Stimulated activated CD4-positive, alpha-beta T cell treated with anti-CD3 and anti-CD28 coated beads, Interleukin-15, amount 100 ng/mL, for 1 hour (primary cell): ENCODE measurements at places on chromosomes 11 and 22.

- no peak for DNase-seq
Observed at GRCh38 chr22:42788021-42788420, 67.4 kb upstream of the A4GALT start.

DNA sequence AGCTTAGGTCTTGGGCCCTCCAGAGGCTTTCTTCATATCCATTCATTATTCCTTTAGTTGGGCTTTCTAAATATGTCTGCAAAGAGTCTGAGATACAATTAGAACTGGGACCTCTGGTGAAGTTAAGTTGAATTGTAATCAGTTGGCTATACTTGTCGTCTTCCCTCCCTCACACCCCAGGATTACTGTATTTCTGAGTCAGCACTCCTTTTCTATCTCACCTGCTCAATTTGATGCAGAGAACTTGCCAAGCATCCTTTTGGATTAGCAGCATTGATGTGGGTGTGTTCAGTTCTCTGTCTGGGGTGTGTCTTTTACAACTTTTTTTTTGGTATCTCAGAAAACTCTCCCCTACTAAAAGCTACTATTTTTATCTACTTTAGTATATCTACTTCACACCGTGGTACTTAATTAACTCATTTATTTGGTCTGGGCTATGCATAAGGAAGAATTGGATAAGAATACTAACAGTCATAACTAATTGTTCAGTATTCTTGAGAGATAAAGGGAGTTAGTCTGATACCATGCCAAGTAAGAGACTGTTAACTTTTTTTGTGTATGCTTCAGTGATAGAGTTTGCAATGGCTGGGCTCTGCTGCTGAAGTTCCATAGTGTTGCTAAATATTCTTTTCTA lies 15.1 kb downstream of the CTNND1 start:
- no peak for DNase-seq

DNA sequence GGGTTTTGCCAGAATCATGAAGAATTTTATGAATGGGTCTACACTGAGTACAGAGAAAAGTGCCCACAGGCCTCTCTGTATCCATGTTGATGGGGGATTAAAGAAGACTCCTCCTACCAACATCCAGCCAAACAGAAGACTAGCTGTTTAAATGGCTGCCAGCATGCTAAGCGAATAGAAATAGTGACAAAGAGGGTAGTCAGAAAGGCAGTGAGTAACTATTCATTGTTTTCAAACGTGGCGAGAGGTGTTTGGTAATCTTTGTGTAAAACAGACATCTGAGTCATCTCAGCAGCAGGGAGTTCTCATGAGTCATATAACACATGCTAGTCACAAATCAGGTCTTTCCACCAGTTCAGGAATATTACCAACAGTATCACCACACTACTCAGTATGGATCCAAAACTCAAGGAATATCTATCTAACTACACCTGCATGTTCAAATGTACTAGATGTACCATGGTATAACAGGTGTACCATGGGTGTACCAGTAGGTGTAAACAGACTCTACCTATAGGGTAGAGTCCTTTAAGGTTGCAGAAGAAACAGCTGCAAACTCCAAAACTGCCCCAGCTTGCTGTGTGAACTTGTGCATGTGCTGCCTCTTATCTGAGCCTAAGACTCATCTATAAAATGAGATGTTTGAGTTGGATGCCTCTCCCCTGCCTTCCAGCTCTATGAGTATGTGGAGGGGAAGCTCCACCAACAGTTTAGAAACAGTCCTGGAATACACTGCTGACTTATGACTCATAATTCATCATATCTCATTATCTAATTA lies 82.0 kb downstream of the SLC1A2 start:
- no peak for DNase-seq

- DNase-seq: no peak
Observed at GRCh38 chr11:27497284-27497866, 9.2 kb downstream of the LIN7C start.

DNA sequence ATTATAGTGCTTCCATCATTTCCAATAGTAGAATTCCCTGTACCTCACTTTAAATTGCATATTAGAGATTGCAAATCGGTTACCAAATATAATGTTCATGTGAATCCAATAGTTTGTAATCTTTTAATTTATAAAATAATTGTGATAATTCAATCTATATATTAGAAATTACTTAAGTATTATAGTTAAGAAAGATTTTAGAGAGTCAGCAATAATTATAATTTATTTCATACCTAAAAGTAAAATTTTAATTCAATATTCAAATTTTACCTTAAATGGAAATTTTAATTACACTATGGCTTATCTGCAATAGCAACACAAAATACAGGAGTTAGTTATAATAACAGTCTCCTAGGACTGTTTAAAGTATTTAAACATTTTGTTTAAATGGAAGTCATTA lies 13.5 kb downstream of the CCDC179 start:
- no peak for DNase-seq

- no peak for DNase-seq
Observed at GRCh38 chr22:43901976-43902643, 10.3 kb upstream of the PNPLA5 start.

- DNase-seq: no peak
Observed at GRCh38 chr11:101880222-101880621, 34.6 kb upstream of the CEP126 start.

DNA sequence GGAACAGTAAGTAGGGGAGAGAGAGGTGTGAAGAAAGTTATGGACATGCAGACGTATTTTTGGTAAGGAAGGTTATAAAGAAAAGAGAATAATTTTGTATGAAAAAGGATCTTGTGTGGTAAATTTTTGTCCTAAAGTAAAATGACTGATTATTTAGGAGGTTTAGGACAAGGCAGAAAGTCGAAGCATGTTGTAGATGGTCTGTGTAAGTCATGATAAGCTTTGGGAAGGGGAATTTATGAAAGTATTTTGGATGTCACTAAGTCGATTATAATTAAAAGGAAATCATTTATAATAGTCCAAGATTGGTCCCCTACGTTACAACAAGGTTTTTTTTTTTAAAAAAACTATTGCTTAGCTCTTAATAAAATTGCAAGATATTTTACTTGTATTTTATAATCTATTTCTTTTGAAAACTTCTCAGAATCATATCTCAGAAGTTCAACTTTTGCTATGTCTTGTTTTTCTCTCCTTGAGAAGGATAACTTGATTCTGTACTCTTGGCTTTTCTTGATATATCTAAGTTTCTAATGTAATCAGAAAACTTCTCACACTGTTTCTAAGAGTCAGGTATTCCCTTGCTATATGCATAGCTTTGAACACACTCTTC lies 10.9 kb upstream of the CABP2 start:
- no peak for DNase-seq

- no peak for DNase-seq
Observed at GRCh38 chr11:111937461-111937769, 272 bp downstream of the DIXDC1 start.

GRCh38 chr11:67441098-67441563 lies 2.1 kb downstream of the CORO1B start:
- DNase-seq: no peak

DNA sequence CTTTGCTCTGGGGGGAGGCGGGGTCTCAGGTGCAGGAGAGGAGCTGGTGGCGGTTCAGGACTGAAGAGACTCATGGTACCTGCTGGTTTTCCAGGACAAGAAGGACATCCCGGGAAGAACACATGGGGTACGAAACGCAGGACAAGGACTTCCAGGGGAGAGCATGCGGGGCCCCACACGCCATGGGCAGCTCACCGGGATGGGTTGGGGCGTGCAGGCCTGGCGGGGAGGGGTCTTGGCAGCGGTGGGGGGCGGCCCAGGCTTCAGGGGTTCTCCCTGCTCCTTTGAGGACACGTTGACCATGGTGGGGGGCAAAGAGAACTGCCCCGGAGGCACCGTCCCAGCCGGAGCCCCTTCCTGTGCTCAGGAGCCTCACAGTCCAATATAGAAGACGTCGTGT lies 673.2 kb downstream of the BRD1 start:
- no peak for DNase-seq

GRCh38 chr22:19757140-19757984 lies 3.2 kb upstream of the TBX1 start:
- DNase-seq: no peak

GRCh38 chr11:9601876-9602199 lies 28.4 kb downstream of the WEE1 start:
- no peak for DNase-seq

DNA sequence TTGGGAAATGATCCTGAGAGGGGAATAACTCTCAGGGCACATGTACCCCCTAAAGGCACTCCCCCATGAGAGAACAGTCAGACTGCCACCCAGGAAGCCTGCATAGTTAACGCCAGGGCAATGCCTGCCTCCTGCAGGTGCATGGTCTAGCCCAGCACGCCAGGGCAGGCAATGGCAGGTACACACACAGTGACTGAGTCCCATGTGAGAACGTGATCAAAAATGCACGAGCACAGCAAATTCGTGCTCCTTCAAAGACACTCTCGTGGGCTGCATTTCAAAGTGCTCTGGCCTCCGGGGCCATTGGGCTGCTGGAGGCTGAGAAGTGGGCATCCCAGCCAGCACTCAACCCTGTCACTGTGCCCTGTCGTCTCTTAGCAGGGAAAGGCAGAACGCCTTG lies 79.7 kb downstream of the SHANK2 start:
- DNase-seq: no peak

DNA sequence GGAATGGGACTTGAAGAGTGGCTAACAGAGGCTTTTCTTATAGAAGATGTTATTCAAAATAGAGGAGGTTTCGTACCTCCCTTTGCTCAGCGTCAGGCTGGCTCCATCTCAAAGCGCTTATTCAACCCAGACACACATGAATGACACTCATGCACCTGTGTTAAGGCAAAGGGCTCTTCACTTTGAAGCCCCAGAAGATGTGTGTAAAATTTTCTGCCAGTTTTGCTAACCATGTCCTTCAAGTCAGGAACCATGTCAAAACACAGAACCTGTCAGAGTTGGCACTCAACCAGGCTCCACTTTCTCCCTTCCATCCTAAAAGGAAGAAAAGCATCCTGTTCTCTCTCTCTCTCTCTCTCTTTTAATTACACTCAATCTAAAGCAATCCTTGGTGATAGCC lies 352.8 kb upstream of the NARS2 start:
- no peak for DNase-seq

DNA sequence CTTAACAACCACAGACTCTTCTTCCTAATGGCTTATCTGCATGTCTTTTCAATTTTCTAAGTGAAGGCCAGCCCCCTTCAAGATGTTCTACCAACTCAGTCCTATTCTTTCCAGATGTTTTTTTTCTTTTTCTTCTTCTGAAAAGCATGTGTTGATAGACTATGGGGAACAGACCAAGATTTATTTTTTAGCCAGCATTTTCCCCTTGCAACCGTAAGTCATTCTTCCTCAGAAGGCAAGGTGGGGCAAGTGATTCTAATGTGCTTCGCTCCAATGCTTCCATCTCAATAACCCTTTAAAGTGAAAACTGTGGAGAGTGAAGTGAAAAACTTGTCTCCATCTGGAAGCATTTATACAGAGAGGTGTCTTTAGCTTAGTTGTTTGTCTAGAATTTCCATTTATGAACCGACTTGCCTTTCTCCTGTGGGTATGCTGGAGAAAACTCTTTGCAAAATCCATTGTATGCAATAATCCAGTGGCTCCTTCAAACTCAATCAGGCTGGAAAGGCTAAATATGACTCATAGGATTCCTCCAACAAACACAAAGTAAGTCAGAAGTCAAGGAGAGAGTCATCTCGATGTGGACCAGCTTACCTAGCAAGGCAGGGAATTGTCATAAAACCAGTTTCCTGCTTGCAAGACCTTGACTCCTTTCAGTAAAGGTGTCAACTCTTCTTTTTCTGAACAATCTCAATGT lies 83.7 kb downstream of the MAML2 start:
- DNase-seq: no peak

- no peak for DNase-seq
Observed at GRCh38 chr11:113351480-113351879, 36.1 kb upstream of the ANKK1 start.

GRCh38 chr22:46541536-46541935 lies 4.1 kb upstream of the CELSR1 start:
- DNase-seq: no peak

- DNase-seq: no peak
Observed at GRCh38 chr11:79244241-79244772, 196.5 kb downstream of the TENM4 start.

DNA sequence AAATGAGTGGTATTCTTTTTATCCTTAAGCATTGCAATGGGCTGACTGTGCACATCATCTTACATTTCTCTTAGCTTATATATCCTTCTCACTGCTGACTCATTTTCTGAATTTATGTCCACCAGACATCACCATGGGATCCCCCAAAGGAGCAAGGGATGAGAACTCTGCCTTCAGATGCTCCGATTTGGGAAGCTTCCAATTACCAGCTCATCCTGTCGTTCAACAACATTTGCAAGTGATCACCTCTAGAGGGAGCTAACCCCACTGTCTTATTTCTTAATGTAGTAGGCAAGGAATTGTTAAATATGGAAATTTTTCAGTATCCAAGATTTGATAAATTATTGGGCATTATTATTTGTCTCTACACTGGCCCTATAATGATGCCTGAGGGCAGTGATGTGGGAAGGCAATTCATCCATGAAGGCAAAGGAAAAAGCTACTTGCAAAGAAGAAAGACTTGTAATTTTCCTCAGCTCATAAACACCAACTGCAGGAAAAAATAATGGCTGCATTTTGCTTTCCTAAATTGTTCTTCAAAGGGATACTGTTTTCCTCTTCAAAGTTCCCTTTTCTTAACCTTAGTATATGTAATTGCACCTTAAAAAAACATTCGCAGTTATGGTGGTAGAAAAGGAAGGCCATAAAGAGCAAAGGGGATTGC lies 102.4 kb upstream of the FSHB start:
- no peak for DNase-seq

DNA sequence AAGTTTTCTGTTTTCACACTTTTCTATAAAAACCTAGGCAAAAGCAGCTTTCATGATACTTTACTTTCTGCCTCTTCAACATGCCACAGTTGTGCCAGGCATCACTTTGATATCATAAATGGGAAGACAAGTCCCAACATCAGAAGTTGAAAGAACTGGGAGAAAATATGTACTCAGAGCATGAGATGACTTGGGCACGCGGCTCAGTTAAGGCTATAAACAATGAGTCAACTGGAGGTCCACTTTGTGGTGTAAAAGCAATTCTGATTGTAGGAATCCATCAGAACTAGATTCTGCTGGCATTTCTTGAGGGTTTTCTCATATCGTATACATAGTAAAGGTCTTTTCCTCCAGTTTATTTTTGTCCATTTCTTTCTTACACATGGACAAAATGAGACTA lies 109.7 kb upstream of the USP47 start:
- no peak for DNase-seq

- no peak for DNase-seq
Observed at GRCh38 chr11:1586699-1587098, 1.6 kb upstream of the KRTAP5-1 start.

DNA sequence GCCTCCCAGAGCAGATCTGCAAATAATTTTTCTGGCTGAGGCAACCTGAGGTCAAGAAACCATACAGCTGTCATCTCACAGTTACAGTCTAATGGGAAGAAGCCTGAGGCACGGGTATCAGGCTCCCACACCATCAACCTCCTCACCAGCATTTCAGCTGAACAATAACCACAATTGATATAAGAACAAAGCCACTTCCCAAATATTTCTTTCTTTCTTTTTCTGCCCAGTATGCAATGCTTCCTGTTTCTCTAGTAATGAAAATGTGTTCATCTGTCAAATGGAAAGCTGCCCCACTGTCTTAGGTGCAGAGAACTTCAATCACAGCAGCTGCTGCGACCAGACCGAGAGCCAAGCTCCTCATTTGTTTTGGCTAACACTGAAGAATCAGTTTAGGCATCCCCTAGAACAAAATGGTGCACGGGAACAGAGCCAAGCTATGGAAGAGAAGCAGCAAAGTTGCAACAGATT lies 108.4 kb downstream of the BLID start:
- DNase-seq: no peak

- DNase-seq: no peak
Observed at GRCh38 chr22:42863349-42863961, 6.4 kb upstream of the ARFGAP3 start.
